ENCODE measurements at places on chromosomes 7 and 10. TPM values are rescaled to one million over a fixed set of nuclear protein-coding genes. Genes with fewer than 3 reads are reported as not detected.

DNA sequence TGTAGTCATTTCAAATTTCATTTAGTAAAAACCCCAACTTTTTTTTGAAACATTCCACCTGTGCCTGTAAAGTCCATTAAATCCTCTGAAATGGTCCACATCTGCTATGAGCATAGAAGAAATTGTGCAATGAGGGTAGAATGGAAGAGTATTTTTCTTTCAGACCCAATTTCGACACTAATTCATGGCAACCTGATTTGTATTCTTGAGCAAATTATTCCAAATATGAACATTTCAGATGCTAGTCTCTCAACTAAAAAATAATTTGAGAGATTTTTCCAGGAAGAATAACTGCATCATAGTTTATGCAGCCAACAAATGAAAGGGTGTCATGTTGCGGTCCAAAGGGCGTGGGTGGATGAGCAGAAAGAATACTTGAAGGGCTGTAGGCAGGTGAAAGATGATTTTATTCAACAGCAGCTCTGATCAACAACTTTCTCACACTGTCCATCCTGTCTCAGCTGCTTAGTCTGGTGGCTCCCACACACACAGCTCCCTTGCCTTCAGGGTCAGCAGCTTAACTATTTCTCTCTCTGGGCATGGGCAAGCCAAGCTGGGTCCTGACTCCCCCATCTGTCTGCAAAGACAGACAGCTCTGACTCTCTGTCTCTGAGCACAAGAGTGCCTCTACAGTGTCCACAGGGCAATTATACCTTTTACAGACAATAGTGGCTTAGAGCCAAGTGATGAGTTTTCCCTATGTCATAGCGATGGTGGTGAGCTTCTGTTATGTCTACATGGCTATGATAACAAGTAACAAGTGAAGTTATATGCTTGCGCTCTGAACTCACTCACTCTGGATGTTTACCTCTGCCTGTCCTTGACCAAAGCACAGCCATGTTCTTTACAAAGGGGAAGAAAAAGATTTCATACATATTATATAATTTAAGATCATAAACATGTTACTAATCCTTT is 11.5 kb downstream of the STEAP2 start:
- no peak for DNase-seq

- DNase-seq, result no peak
These were observed 582.2 kb upstream of the ZWINT start for GRCh38 chr10:56943221-56943755.

DNA sequence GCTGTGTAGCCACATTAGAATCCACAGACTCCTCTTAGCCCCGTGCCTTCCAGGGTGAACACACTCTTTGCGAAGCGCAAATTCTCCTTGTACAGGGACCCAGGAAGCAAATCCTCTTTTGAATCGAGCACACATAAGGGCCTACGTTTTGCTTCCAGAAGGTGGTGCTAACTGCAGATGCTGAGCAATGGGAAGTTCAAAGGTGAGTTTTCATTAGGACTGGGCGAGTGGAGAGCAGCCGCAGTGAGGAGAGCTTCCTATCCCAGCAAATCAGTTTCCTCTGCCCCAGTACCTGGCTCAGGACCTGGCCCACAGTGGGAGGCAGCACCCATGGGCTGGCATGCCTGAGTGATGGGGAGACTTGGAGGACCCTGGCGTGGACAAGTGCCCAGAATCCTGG is 23.5 kb upstream of the GPR26 start:
- no peak for DNase-seq

- DNase-seq, result no peak
These were observed 851.5 kb upstream of the COBL start for GRCh38 chr7:52168085-52168484.

DNA sequence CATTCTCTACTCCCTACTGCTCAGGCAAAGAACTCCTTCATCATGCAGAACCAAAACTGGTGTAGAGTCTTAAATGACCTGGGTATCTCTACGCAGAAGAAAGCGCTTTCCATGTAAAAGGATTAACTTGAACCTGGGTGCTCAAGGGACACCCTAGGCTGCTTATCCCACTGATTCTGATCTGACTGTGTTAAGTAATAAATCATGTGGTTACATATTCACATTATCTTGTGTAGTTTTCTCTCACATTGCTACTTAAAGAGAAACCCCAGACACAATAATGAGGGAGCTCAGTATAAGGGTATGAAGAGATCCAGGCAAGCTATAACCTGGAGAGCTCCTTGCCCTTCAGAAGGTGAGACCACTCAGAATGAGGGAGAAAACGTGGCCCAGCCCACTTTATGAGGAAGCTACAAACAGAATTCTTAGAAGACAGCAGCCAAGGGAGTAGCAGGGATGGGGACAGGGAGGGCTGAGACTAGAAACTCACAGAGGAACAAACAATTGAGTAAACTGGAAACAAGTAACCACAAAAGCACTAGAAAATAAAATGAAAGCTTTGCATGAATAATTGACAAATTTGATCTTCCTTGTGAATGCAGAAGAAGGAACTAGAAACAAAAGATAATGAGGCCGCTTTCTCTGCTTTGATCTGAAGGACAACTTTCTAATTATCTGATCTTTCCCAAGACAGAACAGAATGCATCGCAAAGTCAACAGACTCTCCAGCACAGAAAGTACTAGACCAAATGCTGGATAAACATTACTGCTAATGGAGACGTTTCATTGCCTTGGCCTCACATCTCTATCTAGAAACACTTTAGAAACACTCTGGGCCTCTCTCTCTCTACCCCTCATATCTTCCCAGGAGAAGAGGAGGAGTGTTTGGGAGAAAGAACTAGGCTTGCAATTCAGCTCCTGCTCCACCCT is 76.1 kb downstream of the LRRC17 start:
- DNase-seq, result no peak

- no peak for DNase-seq
These were observed 21.0 kb downstream of the AHR start for GRCh38 chr7:17319164-17320101.

The GNAT3 gene
- not detected for total RNA-seq

The CC2D2B gene
- total RNA-seq, result 0.21 TPM

The SPAG6 gene
- 0.70 TPM for total RNA-seq

The CNTNAP2 gene
- total RNA-seq, result not detected

The EPO gene
- total RNA-seq, result not detected

The CREB5 gene
- not detected for total RNA-seq

The CYP26C1 gene
- total RNA-seq, result 0.11 TPM
